ENCODE measurements at places on chromosomes 7 and 10.

- DNase-seq = no peak
Measured at GRCh38 chr10:102831322-102832071, 5.7 kb downstream of the CYP17A1 start.

DNA sequence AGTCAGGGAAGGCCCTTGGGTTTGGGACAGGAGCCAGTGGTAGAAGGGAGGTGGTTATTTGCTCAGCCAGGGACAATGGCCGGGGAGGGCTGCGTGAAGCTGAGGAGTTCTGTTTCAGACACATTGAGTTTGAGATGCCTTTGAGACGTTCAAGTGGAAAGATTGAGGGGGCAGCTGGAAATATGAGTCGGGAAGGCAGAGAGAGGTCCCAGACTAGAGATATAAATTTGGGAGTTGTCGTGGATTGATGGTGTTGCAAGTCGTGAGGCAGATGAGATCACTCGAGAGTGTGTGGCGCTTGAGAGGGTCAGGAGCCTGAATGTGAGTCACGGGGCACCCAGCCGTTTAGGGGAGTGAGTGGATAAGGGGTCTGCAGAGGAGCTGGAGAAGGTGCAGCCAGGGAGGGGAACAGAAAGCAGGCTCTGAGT lies 73.3 kb downstream of the ZMIZ1 start:
- DNase-seq = no peak

- no peak for DNase-seq
Measured at GRCh38 chr7:6705959-6706665, 635 bp downstream of the ZNF12 start.

- DNase-seq = no peak
Measured at GRCh38 chr7:17021205-17021604, 139.4 kb upstream of the AGR3 start.

DNA sequence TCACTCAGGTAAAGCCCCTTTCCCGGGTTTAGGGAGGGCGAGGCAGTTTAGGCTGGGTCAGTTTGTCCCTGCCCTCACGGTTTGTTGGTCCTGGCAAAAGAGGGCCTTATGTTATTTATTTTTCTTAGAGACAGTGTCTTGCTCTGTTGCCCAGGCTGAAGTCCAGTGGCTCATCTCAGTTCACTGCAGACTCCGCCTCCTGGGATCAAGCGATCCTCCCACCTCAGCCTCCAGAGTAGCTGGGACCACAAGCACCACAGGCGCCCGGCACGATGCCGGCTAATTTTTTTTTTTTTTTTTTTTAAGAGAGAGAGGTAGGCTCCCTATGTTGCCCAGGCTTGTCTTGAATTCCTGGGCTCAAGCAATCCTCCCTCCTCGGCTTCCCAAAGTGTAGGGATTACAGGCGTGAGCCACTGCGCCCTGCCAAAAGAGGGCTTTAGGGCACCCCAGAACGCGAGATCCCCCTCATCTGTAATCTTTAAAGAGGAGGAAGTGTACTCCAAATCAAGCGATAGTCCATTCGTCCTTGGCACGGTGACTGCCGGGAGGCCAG lies 626 bp upstream of the BMS1 start:
- DNase-seq = no peak

DNA sequence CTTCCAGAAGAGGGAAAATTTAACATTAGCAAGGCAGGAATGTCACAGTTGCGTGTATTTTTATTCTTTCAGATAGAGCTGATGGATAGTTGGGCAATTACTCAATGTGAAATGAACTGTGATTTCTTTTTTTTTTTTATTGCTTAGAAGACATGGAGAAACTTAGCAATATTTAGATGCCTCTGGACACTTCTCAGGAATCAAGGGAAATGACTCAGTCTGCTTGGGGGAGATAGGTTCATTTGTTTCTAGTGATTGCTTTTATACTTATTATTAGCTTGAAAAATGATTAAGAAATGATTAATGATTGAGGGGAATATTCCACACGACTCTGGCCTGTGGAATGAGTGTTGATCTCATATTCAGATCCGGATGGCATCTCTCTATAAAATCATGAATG lies 33.1 kb upstream of the TBX20 start:
- DNase-seq = no peak

GRCh38 chr10:107631876-107632275 lies 467.4 kb upstream of the SORCS1 start:
- DNase-seq = peak; percentile 37

DNA sequence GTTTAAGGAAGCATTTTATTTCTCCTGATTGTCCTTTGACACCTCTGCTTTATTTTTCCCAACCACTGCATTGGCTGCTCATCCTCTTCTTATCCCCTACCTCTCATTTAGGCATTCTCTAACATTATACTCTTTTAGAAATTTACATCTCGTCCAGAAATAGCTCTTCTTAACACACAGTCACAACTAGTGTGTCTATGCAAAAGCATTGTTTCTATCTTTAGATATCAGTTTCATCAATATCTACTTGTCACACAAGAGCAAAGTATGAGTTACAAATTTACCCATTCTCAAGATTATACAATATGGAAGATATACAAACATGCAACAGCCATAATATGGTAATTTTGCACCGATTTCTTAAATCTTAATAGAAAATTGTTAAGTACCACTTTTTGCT lies 35.7 kb upstream of the MDFIC start:
- no peak for DNase-seq

DNA sequence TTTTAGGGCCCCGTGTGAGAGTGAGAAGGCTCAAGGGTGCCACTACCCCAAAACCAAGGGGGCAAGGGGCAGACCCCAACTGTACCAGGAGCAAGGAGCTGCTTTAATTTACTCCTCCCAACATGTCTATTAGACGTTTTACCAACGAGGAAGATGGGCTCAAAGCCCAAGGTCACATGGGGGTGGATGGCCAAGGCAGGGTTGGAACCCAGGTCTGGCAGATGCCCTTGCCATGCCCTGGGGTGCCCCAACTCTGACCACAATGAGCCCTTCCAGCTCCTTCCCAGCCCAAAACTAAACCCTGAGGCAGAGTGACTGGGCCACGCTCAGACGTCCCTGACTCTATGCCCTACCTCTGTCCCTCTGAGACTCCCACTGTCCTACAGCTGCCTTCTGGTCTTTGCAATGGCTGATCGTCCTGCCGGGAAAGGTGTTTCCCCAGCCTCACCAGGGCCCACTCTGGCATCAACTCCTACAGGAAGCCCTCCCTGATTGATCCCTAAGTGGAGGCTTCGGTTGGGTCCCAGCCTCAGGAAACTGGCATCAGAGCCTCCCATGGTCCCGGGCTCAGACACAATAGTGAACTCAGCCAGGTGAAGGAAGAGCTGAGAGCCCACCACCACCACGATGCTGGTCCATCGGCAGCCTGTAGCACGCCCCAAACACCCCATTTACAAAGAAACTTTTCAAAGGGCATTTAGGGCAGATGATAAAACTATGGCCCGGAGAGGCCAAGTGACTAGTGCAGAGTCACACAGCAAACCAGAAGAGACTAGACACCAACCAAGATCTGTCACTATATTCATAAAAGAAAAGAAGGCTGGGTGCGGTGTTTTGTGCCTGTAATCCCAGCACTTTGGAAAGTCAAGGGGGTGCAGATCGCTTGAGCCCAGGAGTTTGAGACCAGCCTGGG lies 60.2 kb upstream of the MYL10 start:
- DNase-seq = no peak

GRCh38 chr7:100446040-100446439 lies 9.7 kb upstream of the PPP1R35 start:
- no peak for DNase-seq

GRCh38 chr7:92778972-92779371 lies 57.4 kb downstream of the CDK6 start:
- no peak for DNase-seq

GRCh38 chr10:99461230-99461629 lies 30.8 kb upstream of the GOT1 start:
- DNase-seq = no peak

DNA sequence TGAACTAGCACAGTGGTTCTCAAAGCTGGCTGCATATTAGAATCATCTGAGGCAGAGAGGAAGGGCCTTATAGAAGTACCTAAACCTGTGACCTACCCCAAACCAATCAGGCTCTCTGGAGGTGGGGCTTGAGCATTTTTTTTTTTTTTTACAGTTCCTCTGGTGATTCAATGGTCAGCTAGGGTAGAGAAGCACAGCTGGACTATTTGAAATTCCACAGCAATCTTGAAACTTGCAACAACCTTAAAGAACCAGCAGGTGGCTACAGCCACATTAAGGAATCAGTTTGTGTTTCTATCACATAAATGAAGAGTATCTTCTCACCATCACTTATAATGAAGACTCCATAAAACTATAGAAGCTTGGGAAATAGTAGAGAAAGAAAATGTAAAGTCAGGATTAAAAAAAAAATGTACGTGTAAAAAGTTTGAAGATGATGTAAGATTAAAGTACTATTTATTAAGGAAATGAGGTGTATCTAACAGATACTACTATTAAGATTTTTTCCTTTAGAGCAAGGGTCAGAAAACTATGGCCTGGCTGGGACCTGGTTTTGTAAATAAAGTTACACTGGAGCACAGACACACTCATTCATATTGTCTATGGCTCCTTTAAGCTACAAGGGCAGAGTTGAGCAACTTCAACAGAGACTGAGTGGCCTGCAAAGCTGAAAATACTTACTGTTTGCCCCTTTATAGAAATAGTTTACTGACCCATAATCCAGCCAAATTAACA lies 3.8 kb downstream of the RTKN2 start:
- peak; percentile 21 for DNase-seq

DNA sequence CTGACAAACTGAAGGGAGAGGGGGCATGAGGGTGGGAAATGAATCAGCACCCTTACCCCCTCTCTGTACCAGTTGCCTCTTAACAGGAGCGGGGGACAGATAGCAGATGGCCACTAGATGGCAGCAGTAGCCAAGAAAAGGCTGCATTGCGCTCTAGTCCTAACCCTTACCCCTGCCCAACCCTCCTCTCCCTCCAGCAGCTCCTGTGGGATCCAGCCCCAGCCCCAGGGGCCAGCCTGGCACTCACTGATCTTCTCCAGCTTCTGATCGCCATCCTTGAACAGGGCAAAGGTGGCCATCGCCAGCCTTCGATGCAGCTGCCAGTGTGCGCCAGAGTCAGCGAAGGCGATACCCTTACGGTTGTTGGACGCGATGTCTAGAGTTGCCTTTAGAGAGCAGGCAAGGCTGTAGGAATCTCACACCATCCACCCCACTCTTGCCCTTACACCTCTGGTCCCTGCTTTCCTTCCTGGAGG lies 2.2 kb downstream of the CYP17A1 start:
- DNase-seq = peak; percentile 60

- DNase-seq = no peak
Measured at GRCh38 chr10:108638225-108638624, 1285.1 kb downstream of the XPNPEP1 start.

DNA sequence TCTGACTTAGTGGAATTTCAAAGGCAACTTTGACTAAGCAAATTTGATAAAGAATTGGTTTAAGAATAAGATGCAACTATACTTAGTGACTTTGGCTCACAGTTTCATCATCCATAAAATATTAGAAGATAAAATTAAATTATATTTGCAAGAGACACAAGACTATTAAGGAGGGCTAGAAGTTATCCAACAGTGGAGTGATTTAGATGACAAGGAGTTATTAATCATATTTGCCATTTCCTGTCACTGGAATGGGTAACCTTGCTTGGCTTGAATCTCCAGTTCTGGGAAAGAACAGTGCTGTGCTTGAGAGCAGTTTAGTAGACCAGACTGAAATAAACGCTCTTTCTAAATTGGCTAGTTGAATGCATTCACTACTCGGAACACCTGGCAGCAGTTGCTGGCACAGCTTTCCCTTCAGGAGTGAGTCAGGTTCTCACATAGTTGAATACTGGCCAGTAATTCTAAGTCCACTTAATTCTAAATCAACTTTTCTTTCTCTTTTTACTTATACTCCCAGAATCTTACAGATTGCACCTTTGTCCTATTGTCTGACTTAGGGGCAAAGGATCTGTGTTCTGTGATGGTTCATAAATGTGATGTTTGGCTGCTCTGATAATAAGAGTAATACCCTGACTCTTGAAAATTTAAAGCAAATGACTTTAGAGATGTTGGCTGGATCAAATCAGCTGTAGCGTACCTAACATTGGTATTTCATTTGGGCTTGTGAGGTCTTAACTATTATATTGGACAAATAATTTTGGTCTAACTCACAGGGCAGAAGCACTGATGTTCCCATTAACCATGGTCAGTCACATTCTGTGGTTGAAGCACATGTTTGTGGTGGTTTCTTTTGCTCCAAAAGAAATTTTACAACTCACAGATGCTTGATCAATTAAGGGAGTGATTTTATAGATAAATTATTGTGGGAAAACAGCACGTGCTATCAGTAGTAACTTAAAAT lies 16.6 kb downstream of the STMP1 start:
- DNase-seq = no peak

GRCh38 chr10:99730026-99730425 lies 1.9 kb downstream of the COX15 start:
- no peak for DNase-seq

DNA sequence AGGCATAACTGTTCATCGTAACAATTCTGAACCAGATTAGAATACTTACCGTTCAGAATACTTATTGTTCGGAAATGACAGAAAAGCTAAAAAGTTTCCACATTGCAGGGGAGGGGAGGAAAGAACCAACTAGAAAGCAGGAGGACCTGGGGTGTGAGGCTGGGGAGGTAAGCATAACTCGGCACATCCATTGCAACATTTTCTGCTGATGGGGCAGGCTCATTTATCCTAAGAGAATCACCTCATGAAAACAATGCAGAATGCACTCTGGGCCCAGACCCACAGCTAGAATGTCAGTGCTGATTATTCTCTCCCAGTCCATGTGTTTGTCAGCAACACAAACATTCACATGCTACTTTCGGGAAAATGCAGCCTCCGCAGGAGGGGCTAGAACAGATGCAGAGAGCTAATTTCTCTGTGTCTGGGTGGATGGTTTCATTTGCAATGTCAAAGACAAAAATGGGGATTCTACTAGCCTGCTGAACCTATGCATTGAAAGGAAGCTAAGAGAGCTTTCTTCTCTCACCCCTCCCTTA lies 9.6 kb downstream of the DNMBP start:
- no peak for DNase-seq

DNA sequence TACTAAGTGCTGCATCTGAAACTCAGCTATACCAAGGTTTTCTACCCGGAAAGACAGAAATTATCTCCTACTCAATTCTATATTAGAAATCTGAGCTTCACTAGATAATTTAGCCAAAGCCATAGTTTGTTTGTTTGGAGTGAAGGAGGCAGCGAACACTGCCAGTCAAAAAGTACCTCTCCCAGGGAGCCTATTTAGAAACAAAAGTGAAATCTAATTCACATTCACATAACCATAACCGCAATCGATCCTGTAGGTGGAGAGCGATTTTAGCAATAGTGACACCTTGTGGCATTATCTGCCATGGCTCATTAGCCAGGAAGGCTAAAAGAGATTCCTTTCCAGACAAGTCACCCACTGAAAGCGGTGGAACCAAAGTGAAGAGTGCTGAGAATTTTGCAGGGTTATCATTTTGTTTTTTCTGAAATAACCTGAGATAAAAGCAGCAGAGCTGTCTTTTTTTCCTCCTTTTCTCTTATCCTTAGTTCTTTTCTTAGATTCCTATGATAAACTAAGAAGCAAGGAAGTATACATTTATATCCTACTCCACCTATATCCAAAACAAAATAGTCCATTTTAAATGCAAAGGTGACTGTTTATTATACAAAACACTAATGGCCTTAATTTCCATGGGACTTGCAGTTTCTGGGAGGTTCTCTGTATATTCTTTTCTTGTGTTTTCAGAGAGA lies 83.7 kb upstream of the BET1 start:
- DNase-seq = peak; percentile 22
